ENCODE measurements at places on chromosomes 7 and 10. TPM values are rescaled to one million over a fixed set of nuclear protein-coding genes. Genes with fewer than 3 reads are reported as not detected.

- no peak for DNase-seq
- H3K4me3 ChIP-seq: no peak overlapping the region
- no peaks in the 10 kb centered on the region for H3K36me3 ChIP-seq
- H3K4me1 ChIP-seq: no peaks in the 10 kb centered on the region
These were observed 1196.2 kb upstream of the C7orf33 start for GRCh38 chr7:147394329-147394728.

GLI3 gene
- polyA plus RNA-seq: not detected

LZTS2 gene
- 11.4 TPM for polyA plus RNA-seq

UBE2D1 gene
- polyA plus RNA-seq: 15.7 TPM

C10orf62 gene
- polyA plus RNA-seq: not detected

GRCh38 chr10:107013258-107014006 is 151.1 kb downstream of the SORCS1 start:
- no peaks in the 10 kb centered on the region for H3K27me3 ChIP-seq
- H3K4me3 ChIP-seq: no peak overlapping the region
- H3K27ac ChIP-seq: no peak overlapping the region

GNB2 gene
- polyA plus RNA-seq: 47.2 TPM

DDC gene
- not detected for polyA plus RNA-seq

DNA sequence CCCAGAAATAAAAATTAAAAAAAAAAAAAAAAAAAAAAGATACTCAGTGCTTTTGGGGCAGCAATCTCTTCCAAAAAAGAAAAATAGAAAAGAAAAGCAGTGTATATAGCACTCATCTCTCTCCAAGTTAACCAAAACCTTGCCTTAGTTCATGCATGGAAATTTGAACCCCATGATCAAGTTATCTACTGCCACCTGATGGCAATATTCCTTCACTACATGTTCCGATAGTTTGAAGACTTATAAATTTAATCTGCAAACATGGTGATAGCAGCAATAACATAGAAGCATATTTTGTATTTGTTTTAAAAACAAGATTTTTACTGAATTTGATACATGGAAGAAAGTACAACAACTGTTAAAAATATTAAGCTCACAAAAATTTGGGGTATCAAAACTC is 48.6 kb upstream of the SLIT1 start:
- no peak overlapping the region for H3K4me3 ChIP-seq
- peaks cover 9% of the 10 kb centered on the region for H3K36me3 ChIP-seq
- H3K4me1 ChIP-seq: no peaks in the 10 kb centered on the region
- H3K27ac ChIP-seq: no peak overlapping the region
- no peaks in the 10 kb centered on the region for H3K27me3 ChIP-seq
- DNase-seq: no peak

DNA sequence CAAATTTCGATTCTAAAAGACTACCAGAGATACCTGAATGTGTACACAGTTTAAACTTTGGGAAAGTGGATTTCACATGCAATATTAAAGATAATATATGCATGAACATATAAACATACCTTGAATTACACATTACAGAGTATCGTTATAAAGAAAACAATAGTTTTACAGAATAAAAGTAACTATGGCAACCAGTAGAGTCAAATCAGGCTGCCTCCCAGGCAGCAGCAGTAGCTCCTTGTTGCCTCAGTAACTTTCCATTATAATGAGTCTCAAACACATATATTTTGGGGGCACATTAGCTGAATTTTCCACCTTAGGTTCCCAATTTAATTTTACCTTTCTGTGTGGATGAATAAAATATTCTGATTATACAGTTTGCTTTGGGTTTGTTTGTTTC is 164.4 kb upstream of the FEZF1 start:
- no peaks in the 10 kb centered on the region for H3K36me3 ChIP-seq
- no peak for DNase-seq
- no peak overlapping the region for H3K27ac ChIP-seq
- no peak overlapping the region for H3K4me3 ChIP-seq

PSD gene
- polyA plus RNA-seq: 1.4 TPM

SLC16A12 gene
- not detected for polyA plus RNA-seq

DNA sequence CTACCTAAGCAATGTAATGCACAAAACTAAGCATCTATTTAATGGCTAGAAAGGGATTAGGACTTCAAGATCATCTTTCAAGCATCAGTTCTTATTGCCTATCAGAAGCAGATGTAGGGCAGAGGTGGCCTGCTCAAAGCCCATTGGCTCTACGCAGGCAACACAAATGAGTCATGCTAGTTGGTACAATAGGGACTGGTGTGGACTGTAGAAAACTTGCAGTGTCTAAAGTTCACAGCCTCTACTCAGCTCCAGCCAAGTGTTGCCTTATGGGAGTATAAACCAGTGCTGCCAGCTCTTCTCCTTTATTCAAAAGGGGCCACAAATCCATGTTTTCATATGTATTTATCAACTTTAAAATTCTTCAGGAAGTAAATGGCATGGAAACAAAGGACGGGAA is 31.7 kb downstream of the ASAH2 start:
- no peak overlapping the region for H3K4me3 ChIP-seq
- H3K27ac ChIP-seq: no peak overlapping the region
- peaks cover 5% of the 10 kb centered on the region for H3K27me3 ChIP-seq
- no peaks in the 10 kb centered on the region for H3K4me1 ChIP-seq
- H3K36me3 ChIP-seq: no peaks in the 10 kb centered on the region
- DNase-seq: no peak

GRCh38 chr7:127532736-127533135 is 52.7 kb downstream of the GCC1 start:
- H3K36me3 ChIP-seq: no peaks in the 10 kb centered on the region
- H3K4me3 ChIP-seq: no peak overlapping the region
- peaks cover 16% of the 10 kb centered on the region for H3K27me3 ChIP-seq
- H3K4me1 ChIP-seq: no peaks in the 10 kb centered on the region

All from CD4-positive, CD25-positive, alpha-beta regulatory T cell (primary cell).